Type B pancreatic cell (in vitro differentiated cells): ENCODE measurements at places on chromosomes 2 and 18. TPM values are rescaled to one million over a fixed set of nuclear protein-coding genes. Genes with fewer than 3 reads are reported as not detected.

GRCh38 chr2:201643216-201643890, at the start of gene TMEM237:
Gene TMEM237 (minus strand): TSS chr2:201643503. CDS start chr2:201643400, 103 bp downstream.
- DNase-seq: no peak

DNA sequence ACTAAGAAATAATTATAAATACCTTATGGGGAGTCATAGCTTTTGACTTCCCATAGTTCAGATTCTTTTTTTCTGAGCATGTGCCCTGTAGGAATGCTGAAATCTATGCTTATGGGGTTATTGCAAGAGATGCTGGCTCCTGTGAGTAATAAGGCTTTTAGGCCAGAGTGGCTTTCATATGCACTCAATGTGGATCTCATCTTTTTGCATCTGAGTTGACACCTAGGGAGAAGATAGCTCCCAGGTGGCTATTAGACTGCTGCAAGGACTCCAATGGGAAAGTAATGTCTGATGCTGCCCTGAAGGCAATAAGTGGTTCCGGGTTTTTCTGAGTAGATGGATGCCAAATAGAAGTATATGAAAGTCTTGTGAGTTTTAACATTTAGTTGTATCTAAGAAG, 21.0 kb downstream of the DNAH6 start:
- DNase-seq: no peak

- DNase-seq: no peak
Observed at GRCh38 chr2:239202343-239202742, 198.5 kb downstream of the HDAC4 start.

MEIS1 gene
- total RNA-seq: 250 and 255 TPM in 2 replicates

DNA sequence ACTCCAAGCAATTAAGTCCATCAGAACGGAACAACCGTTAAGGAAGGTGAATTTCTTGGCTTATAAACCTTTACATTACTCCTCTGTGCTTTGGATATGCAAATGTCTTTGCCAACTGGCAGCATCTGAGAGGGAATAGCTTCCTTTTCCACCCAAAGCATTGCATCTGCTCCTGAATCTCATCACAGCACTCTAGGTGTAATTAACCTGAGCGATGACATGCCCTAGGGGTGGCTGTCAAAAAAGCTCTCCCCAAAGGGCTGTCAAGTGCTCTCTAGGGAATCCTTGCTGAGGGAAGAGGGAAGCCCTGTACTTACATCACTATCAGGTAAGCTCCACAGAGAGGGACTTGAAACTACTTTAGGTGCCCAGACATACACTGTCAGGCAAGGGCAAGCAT, 5.5 kb upstream of the SMARCAL1 start:
- DNase-seq: no peak

- DNase-seq: no peak
Observed at GRCh38 chr18:63322206-63322605, 2.6 kb upstream of the BCL2 start.

- no peak for DNase-seq
Observed at GRCh38 chr2:211258646-211259335, 702.4 kb downstream of the CPS1 start.

DNA sequence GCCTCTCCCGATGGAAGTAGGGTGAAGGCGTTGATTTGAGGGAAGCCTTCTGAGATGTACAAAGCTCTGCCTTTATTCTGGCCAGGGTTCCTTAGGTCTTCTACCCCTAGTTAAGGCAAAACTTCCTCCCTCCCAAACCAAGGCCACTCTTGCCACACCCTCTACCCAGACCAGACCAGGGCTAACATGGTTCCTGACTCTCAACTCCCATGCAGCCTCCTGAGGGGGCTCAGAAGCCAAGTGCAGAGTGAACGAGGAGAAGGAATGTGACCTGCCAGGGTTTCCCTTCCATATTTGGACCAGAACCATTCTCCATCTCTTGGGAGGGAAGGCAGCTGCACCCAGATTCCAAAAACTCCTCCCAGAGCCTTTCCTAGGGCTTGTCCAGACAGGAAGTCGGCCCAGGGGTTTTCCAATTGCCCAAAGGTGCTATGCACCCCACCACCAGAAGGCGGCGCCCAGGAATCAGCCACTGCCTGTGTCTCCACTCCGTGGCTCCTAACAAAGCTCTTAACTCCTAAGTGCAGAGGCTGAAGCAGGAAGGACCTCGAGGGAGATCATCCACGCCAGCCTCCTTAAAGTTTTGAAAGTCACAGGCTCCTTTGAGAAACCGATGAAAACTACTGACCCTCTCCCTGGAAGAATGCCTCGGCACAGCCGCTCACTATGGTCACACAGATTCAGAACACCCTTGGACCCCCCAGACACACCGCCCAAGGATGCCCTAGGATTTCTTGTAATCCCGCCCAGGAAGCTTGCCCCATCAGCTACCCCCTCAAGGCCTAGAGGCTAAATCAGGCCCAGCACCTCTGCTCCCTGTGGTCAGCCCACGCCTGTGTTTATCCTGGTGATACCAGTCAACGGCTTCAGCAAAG, 157.8 kb downstream of the SMAD2 start:
- no peak for DNase-seq

DNA sequence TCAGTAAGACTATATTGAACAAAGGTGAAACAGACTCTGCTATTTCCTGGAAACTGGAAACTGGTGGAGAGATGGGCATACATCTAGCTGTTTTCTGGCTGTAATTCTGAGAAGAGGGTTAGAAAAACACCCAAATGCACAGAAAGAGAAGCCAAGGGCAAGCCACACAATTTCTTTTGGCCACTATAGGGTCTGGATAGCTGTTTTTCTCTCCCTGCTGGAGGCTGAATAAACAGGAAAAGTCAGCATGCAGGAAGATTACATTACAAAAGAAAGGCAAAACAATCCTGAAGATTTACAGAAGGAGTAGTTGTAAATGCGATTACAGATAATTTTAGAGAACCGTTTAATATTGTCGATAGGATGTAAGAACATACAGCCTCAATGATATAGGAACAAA, 186.2 kb upstream of the REG3G start:
- no peak for DNase-seq

- DNase-seq: no peak
Observed at GRCh38 chr2:9897846-9898245, 53.6 kb upstream of the GRHL1 start.

- no peak for DNase-seq
Observed at GRCh38 chr2:230134496-230135129, 65.9 kb upstream of the SLC16A14 start.

DNA sequence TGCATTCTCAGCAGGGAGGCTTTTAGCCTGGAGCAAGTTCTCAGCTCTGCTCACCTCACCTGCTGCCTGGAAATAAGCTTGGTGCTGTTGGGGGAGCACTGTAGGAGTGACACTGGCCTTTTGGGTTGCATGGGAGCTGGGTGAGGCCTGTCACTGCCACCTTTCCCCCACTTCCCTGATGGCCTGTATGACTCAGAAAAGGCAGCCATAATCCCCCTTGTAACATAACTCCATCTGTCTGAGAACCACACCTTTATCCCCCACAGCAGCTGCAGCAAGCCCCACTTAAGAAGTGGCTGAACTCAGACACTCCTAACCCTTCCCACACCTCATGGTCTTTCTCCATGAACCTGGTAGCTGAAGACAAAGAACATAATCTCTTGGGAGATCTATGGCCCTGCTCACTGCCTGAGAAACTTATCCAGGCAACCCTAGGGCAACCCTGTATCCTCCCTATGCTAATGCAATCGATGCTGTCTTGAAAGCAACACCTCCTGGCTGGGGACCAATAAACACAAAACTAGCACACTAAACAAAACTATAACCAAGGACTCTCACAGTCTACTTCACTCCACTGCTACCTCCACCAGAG, 258.9 kb upstream of the OSR1 start:
- no peak for DNase-seq

- DNase-seq: no peak
Observed at GRCh38 chr2:102455061-102455670, 17.9 kb upstream of the SLC9A4 start.

LDLRAD4 gene
- total RNA-seq: 0.88 and 2.4 TPM in 2 replicates

ITGA6 gene
- 26.1 and 38.7 TPM in 2 replicates for total RNA-seq

GRHL1 gene
- total RNA-seq: 37.4 and 120 TPM in 2 replicates

CRYBA2 gene
- 77.3 and 179 TPM in 2 replicates for total RNA-seq

- DNase-seq: peak; percentile 71
Observed at GRCh38 chr2:157839162-157839801, 36.8 kb downstream of the ACVR1 start.

TSPYL6 gene
- not detected in 2 replicates for total RNA-seq

- no peak for DNase-seq
Observed at GRCh38 chr2:197236159-197236558, 74.4 kb downstream of the ANKRD44 start.

KCNJ3 gene
- 6.0 and 11.7 TPM in 2 replicates for total RNA-seq

DNA sequence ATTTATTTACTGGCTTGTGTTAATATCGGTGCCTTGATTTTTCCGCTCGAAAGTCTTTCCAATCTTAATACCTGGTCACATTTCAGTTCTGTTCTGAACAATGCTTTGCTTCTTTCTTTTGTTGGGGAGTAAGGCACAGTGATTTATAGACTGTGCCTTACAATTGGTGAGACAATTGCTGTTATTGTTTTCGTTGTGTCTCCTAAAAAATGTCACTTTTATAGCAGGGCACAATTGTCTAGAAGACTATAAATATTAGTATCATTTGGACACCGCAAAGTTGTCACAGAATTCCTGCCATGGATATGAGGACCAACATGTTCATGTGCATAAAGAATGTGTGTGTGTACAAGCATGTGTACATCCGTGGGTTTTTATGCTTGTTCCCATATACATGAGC, 231.9 kb downstream of the INSIG2 start:
- no peak for DNase-seq

SERPINB12 gene
- 15.5 and 22.3 TPM in 2 replicates for total RNA-seq

FRZB gene
- 3.6 and 17.1 TPM in 2 replicates for total RNA-seq

SKOR2 gene
- total RNA-seq: 0.81 and 0.87 TPM in 2 replicates

MAP3K19 gene
- 0.24 and 1.1 TPM in 2 replicates for total RNA-seq

DNA sequence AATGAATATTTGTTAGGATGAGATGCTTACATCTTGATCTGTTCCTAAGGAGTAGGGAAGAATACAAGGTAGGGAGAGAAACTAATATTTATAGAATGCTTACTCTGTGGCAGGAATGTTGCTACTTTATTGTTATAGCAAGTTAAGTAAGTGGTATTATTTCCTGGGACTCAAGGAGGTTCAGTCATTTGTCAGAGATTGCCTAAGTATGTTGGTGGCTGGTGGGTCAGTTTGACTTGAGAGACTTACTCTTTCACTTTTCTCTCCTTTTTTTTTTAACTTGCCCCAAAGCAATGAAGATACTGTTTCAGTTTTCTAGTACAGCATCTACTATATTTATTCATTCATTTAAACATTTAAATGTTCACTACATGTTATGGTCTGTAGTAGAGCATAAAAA, 209.2 kb upstream of the STON1 start:
- no peak for DNase-seq

DNA sequence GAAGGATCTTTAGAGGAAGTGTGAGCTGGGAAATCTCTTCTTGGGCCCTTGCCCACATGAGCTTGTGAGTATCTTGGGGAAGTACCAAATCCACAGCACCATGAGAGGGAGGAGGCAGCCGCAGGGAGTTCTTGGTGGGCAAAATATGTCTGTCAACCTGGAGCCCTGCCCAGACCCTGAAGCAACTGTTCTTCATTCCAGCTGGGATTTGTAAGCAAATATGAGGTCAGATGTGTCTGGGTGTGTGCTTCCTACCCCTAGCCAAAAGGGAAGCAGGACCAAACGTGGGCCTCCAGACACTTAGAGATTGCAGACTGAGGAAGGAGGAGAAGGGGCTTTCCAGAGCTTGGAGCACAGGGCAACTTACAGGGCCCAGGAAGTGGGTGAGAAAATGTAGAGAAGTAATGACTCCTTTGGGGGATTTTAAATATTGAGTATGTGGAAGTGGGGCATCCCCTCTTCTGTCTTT, 41.9 kb downstream of the TMEM247 start:
- no peak for DNase-seq

- no peak for DNase-seq
Observed at GRCh38 chr2:31067259-31067658, 71.0 kb downstream of the GALNT14 start.

- no peak for DNase-seq
Observed at GRCh38 chr18:3911413-3911812, 461.4 kb downstream of the TGIF1 start.

DNA sequence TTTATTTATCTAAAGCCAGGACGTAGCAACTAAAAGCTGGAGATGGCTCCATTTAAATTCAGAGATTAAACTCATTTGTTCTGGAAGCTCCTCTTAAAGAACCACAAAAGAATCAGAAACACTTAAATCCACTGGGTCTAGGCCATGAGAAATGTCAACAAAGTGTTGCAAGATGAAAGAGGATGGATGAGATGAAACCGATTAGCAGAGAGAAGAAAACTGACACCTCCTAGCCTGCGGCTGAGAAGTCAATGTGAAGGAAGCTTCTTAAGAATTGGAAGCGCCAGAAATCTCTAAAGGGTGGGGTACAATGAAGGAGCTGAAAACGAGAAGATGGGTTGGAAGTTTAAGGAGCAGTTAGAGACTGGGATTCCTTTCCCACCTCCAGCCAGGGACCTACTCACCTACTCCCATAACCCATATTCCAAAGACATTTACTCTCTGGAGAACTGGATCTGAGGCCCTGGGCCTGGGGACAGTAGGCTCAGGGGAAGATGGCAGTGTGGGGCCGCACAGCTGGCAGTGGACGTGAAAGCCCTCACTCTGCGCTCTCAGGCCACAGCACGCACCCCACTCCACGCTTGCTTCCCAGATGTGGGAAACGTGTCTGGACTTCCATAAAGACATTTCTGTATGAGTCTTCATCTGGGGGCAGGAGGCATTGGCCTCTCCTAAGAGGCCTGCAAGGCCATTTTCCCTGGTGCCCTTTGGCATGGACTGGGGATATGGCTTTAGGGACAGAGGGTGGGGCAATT, 188.4 kb downstream of the LOXHD1 start:
- DNase-seq: no peak

DNA sequence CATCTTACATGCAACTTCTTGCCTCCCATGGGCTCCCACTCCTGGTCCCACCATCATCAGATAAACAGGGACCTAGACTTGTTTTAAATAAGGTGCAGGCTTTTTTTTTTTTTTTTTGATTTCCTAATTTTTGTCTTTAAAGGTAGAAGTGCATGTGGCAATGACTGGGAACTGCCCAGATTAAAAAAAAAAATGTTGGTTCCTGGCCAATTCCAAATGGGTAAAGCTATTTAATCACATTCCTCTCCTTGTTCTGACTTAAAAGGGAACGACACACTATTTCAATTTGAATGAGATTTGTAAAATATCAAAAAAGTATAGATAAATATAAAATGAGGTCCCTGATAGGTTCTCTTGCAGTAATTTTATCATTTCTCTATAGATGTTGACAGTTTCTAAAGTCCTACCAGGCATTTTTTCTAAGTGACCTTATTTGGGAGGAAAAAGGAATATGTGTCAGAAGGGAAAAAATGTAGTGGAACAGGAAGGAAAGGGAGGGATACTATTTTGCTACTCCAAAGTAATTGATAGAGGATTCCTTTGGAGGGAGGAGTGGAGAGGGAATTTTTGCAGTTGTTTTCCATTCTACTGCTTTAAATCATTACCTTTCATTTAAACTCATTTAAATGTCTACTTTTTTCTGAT, 43.3 kb downstream of the DDX1 start:
- DNase-seq: no peak

EFHD1 gene
- total RNA-seq: 2.5 and 6.0 TPM in 2 replicates

DNA sequence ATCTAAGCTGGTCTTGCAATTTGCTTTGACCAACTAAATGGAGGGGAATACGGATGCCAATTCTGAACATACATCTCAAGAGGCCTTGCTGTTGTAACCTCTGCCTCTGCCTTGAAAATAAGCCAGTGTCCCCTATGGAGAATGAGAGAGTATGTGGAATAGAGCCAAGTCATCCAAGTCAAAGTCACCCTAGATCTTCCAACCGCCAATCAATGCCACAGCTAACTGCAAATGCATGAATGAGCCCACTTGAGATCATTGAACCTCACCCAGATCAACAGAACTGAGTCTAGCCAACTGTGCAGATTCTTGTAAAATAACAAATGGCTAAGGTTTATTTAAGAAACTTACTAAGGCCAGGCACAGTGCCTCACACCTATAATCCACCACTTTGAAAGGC, 139.8 kb upstream of the TANK start:
- DNase-seq: no peak

STPG4 gene
- 0.36 TPM in 1 of 2 replicates, not detected in the other for total RNA-seq

CFAP210 gene
- 0.19 and 1.4 TPM in 2 replicates for total RNA-seq
